MM.1S (cell line): ENCODE measurements at places on chromosomes 3 and 15.
A peak's percentile ranks its signal among the peaks of the same experiment; 100 is the strongest.

GRCh38 chr3:38528457-38528856 is 32.3 kb downstream of the EXOG start:
- peak; percentile 26 for DNase-seq

- peak; percentile 80 for DNase-seq
Observed at GRCh38 chr3:134650431-134651346, at the start of gene KY. Gene KY, minus strand, starts transcription at chr3:134651022. Its CDS starts 62 bp downstream, at chr3:134650960.

- DNase-seq: no peak
Observed at GRCh38 chr3:194079702-194080172, 56.2 kb upstream of the HES1 start.

DNA sequence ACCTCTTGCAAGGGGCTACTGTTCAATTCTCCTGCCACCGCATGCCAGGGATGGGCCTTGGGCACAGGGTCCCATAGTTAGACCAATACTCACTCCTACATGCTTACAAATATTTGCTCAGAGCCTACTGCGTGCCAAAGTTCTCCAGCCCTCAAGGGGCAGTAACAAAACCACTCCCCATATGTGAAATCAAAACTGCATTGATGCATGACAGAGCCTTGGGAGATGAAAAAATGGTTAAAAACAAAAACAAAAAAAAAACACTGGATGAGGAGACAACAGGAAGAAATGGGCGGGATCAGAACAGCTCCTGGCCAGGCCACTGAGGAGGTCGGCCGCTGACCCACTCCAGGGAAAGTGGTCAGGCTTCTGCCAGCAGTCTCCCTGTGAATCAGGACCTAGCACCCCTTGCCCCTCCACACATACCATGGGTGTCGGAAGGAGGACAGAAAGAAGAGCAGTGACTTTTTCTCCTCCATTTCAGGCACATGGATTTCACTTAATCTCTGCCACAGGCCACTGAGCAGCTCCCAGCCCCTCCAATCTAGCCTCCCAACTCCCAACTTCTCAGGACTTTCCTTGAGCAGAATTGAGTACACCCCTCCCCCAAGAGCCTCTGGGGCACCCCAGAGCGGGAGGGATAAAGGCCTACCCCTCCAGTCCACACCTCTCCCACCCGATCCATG is 2.8 kb downstream of the PLXNB1 start:
- DNase-seq: no peak

- DNase-seq: no peak
Observed at GRCh38 chr3:32109256-32109655, 2.8 kb downstream of the GPD1L start.

DNA sequence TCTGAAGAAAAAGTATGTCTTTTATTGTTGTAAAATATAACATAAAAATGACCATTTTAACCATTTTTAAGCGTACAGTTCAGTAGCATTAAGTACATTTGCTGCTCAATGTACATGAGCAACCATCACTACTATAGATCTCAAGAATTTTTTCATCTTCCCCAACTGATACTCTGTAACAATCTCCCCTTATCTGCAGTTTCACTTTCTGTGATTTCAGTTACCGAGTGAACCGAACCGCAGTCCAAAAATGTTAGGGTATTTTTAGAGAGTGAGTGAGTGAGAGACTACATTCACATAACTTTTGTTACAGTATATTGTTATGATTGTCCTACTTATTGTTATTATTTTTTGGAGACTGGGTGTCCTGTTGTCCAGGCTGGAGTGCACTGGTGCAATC is 9.0 kb upstream of the SLC25A26 start:
- DNase-seq: peak; percentile 67

- DNase-seq: peak; percentile 83
Observed at GRCh38 chr15:90463381-90463780, 66.3 kb upstream of the CRTC3 start.

GRCh38 chr3:141677701-141678100 is 60.4 kb upstream of the RNF7 start:
- no peak for DNase-seq

GRCh38 chr3:15522016-15522415 is 510 bp upstream of the COLQ start:
- no peak for DNase-seq

DNA sequence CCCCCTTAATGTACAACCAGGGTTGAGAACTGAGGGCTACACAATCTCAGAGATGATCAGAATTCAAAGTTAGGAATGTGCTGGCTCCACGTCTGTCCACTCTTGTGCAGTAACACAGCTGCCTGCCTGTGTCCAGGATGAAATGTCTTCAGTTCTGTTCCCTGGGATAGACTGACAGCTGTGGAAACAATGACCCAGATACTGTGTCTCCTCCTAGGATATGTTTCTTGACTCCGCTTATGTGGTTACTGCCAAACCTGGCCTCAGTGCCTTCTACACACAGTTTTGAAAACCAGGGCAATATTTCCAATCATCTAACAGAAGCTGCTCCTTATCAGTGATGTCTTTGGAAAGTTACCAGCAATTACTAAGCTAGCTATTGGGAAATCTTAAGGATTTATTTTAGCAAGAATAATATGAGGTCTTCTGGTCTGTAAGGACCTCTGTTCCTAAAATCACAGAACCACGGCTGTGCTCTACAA is 67.6 kb downstream of the NOX5 start:
- no peak for DNase-seq

DNA sequence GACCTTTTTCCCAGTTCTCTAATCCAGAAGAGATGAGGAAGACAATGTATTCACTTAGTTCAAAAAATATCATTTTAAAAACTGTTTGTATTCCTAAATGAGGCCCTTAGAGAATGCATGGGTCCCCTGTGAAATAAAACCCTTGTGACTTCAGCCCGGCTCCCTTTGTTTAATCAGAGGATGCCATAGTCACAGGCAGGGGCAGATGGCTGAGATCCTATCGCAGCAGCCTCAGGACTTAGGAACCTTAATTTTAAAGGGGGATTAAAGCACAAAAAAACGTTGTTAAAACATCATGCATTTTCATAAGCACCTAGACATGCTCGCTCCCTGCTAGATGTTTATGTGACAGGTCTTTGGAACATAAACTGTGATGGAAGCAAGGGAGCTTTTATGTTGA is 176.6 kb downstream of the IL20RB start:
- DNase-seq: no peak

- no peak for DNase-seq
Observed at GRCh38 chr3:89971329-89971728, 863.9 kb downstream of the EPHA3 start.

GRCh38 chr3:46909535-46910161 is 32.1 kb downstream of the PTH1R start:
- peak; percentile 57 for DNase-seq

GRCh38 chr3:192482391-192482790 is 244.9 kb downstream of the FGF12 start:
- DNase-seq: no peak

DNA sequence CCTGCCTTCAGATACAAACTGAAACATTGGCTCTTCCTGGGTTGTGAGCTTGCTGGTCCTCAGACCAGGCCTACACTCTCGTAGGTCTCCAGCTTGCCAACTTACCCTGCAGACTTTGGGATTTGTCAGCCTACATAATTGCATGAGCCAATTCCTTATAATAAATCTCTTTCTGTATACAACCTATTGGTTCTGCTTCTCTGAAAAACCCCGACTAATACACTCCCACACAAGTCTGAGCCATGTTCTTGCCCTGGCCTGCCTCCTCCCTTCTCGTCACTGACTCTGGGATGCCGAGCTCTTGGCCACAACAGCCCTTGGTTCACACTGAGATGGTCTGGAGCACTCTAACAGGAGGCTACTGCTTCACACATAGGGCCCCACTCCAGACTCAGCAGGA is 9.5 kb downstream of the CYP19A1 start:
- no peak for DNase-seq

DNA sequence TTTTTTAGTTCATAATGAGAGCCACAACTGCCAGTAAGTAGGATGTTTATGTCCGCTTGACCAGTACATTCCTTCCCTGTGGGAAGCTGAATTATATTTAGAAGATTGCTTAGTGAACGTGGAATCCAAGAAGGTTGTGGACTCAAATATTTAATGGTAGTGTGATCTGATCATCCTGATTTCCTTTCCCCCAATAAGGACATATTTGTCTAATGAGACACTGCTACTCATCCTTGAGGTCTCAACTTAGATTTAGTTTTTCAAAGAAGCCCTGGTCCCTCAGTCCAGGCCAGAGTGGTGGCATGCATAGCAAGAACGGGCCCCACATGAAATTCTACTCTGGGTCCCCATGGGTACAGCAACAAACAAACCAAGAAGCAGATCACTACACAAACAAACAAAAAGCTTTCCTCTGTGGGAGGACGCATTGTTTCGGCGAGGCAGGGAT is 60.8 kb downstream of the USP13 start:
- no peak for DNase-seq

DNA sequence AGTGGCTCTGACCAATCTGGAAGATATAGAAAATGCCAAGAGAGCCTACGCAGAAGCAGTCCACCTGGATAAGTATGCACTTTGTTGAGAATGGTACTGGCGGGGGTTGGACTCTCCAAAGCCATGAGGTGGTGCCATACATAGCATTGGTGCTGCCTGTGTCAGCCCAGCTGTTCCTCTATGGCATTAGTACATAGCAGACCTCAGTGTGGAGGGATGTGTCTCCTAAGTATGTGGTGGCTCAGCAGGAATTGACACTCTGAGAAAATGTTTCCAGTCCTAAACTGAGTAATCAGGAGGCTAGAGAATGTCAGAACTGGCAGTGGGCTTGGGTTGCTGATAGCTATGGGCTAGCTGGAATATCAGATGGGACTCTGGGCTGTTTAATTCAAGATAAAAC is 48.4 kb downstream of the ADPGK start:
- DNase-seq: no peak

DNA sequence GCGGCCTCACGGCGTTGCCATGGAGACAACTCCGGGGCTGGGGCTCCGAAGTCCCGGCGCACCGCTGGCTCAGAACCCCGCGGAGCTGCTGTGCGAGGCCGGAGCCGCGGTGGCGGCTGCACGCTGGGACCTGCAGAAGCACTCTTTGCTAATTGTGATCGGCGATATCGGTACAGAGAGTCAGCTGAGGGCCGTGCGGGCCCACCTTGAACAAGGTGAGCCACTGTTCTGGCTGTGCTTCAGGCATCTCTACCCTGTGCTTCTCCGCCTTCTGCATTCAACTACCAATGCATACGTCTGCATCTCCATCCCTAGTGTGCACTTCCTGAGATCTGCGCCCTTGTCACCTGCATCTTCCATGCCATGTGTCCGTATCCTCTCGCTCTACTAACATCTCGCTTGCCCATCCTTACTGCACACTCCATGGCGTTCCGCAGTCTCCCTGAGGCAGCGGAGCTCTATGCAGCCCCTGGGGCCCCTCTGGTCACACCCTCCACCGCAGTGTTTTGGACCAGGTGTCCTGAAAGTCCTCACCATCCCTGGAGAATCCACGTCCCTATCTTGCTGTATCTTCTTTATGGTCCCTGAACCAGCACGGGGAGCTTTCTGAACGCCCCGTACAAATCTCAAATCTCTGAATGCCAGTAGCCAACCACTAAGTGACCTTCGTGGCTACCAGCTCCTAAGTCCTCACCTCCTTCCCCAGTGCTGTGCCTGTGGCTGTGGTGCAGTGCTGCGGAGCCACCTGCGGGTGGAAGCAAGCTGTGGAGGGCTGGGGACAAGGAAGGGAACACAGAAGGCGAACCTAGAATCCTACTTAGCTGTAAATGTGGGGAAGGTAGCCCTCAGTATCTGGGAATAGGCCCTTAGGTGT is 6.2 kb upstream of the MAP1A start:
- no peak for DNase-seq

- DNase-seq: no peak
Observed at GRCh38 chr3:183844606-183845005, 19.2 kb upstream of the MAP6D1 start.

DNA sequence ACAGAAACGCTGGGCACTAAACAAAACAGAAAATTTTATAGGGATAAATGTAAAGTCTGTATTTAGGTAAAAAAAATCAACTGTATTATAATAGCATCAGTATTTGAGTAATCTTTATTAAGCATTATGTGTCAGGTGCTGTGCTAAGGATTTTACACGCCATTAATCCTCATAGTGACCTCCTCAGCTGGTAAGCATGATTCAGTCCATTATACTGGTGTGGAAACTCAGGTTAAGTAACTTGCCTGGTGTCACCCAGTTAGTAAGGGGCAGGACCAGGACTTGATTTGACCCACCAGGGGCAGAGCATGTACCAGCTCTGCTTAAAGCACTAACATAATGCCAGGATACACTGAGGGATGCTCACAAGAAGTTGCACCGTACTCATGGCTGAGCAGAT is 4.8 kb downstream of the MYO5C start:
- no peak for DNase-seq

DNA sequence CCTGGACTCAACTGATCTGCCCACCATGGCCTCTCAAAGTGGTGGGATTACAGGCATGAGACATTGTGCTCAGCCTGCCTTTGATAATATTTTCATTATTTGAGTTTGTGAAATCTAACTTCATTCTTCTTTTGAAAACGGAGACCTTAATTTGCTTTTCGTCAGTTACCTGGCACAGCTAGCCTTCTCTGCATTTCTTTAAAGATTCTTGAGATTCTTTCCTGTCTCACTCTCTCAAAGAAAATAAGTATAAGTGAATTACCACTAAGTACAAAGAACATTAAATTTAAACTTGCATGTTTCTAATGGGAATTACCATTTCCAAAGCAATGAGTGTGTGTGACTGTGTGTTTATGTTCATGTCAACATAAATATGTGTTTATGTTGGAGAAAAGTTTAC is 187.9 kb downstream of the NFKBIZ start:
- no peak for DNase-seq

GRCh38 chr3:105513042-105513441 is 146.3 kb downstream of the ALCAM start:
- DNase-seq: no peak

DNA sequence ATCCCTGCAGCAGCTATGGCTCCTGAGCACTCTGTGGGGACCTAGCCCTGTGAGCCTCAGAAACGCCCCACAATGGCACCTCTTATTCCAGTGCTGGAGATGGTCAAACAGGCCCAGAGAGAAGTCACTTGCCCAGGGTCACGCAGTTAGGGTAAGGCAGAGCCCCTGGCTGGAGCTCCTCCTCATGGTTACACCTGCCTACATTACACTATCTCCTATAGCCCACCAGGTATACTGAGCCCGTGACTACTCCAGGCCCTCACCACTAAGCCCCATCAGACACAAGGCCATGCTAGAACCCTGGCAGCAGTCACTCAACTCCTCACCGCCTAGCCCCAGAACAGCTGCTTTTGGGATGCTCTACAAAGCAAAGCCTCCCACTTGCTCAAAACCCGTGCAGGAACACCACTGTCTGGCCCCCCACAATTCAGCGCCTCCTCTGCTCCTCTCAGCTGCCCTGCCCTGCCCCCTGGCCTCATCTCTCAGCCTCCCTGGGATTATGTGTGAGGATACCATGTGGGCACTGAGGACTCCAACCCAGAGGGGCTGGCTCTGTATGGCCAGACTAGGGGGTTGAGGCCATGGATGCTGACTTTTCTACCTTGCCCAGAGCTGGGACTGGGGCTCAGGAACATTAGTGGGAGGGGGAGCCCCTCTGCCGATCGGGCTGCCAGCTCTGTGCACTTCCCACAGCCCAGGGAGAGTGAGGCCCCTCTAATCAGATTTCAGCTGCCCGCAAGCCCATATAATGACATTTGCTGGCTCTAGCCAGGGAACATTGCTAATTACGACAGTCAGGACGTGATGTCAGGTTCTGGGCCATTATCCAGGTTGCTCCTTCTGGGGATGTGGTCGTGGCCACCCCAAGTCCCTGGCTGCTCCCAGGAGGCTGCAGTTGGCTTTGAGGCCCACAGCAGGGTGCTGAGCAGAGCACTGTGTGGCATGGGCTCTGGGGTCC is 4.0 kb downstream of the NT5DC2 start:
- no peak for DNase-seq
